BJ (cell line): ENCODE measurements at places on chromosomes 3 and 15.
A peak's percentile ranks its signal among the peaks of the same experiment; 100 is the strongest.

DNA sequence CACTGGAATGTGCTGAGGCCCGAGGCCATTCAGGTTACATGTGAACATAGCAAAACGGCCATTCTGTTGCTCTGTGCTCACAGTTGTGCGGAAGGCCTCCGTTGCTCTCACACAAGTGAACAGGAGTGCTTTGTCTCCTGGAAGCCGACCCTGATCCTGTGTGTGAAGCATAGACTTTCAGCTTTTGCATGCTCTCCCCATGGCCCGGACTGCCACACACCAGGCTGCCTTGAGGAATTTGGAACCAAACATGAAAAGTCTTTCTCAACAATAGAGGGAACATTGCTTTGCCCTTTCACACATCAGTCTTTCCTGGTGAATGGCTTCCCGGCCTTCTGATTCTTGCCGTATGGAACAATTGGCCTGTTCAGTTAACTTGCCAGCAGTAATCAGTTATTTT, 154.8 kb upstream of the LRIG1 start:
- no peak for DNase-seq

DNA sequence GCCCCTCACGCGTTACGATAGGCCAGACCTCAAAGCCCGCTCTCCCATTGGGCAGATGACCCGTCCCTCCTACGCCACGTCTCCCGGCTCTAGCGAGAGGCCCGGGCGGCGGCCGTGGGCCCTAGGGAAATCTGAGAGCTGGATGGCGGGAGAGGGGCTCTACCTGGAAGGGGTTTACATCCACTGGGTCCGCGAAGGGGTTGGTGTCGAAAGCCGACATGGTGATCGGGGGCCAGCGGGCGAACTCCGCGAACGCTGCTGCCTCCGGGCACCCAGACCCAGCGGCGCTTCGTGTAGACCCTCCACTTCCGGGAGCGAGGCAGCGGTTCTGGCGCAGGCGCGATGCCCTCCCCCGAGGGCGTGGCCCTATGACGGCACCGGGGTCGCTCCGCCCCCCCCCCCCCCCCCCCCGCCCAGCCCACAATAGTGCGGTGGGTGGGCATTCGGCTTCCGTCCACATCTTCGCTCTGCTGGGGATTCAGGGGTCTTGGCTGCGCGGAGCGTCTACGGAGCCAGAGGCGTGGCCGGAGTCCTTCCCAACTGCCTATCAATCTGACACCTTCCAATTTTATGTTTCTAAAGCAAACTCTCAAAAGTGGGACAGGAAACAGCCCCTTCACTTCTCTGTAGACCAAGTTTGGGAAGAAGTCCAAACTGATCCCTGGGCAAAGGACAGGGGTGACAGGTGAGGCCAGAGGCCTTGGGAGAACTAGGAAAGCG, at the start of gene SCAMP2:
Gene SCAMP2 (minus strand): TSS at position 330 of the 720 bp plus-strand sequence. CDS start 110 bp downstream, at position 220.
- DNase-seq, result peak; percentile 59

- no peak for DNase-seq
Observed at GRCh38 chr3:129161860-129162271, 1.0 kb upstream of the ISY1 start.

GRCh38 chr3:152230370-152230769, 38.4 kb upstream of the MBNL1 start:
- DNase-seq, result no peak

GRCh38 chr3:128491941-128492670, 895 bp downstream of the GATA2 start:
- DNase-seq, result no peak

GRCh38 chr3:186772281-186772694, 11.1 kb upstream of the EIF4A2 start:
- DNase-seq, result no peak

DNA sequence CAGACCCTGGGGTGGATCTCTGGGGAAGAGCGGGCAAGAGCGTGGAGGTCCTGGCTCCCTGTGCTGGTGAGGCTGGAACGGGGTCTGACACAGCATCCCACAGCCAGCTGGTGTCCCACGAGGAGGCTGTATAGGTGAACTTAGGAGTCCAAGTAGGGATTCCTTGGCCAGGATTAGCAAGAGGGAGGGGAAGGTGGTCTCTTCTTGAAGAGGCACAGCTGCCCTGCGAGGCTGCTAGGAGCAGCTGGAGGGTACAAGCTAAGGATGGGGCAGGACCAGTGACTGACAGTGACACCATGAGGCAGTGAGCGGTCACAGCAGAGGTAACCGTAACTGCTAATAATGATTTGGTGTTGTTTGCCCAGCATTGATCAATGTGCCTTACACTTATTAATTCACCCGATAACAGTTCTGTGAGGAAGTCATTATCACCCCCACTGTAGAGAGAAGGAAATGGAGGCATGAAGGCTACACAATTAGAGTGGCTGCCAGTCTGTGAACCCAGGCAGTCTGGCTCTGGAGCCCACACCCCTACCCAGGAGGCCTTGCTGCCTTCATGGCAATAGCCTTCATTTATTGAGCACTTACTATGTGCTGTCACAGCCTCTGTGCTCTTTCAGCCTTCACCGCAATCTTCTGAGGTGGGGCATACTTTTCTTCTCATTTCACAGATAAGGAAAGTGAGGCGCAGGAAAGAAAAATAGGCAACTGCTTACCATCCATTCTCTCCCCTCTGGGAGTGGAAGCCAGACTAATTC, 59.4 kb downstream of the TMEM44 start:
- DNase-seq, result no peak

DNA sequence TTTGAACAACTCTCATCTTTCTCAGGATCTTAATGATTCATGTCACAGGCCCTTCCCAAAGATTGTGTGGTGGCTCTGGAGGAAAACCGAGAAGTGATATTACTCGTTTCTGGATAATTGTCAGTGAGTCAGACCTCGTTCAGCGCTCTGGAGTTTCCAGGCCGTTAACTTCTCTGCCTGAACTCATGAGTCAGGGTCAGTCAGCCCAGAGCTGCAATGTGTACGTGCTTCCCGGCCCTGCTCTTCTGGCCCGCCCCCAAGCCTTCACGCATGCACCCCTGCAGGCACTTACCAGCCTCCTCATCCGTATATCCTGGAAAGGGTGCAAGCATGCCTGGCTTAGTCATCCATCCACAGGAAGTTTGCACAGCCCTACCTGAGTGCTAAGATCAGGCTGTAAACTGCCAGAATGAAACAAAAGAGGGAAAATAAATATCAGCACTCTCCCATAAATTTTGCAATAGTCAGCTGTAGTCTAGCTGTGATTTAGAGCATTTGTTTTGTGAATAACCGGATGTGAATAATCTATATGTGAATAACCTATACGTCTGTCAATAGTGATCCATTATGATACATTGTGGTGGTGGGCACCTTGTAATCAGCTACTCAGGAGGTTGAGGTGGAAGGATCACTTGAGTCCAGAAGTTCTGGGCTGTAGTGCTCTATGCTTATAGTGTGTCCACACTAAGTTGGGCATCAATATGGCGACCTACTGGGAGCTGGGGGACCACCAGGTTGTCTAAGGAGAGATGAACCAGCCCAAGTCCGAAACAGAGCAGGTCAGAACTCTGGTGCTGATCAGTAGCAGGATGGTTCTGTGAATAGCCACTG, 35.3 kb upstream of the SEMA4B start:
- peak; percentile 97 for DNase-seq

DNA sequence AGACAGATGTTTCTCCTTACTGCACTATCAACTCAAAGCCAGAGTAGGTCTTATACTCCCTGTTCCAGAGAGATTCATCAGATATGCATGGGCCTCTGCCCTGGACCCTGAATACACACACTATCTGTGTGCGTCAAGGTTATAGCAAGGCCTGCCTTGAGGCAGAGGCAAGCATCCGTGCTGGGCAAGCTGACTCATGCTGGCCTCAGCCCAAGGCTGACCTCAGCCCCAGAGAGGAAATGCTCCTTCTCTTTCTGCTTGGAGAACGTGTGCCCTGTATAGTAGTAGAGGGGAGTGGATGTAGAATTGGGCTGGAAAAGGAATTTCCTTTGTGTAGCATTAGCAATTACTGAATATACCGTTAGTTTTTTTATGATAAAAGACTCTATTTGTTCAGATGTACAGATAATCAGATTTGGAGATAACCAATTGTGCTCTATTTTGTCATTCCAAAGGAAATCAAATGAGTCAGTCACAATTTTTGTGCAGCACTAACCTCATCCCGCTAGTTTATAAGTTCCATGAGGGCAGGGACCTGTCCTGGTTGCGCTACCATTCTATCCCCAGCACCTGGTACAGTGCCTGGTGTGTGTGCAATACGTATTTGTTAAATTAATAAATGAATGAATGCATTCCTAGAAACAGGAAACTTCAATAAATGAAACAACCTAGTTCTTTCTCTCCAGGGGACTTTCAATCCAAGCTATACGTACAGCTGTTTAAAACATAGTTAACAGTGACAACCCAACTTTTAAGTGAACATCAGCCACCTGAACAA, 13.3 kb upstream of the PAQR9 start:
- DNase-seq, result peak; percentile 67
